ENCODE measurements at places on chromosomes 3 and 15.

- DNase-seq: no peak
These were observed 216.0 kb upstream of the ZBTB20 start for GRCh38 chr3:115363071-115363470.

- no peak for DNase-seq
These were observed 39.5 kb upstream of the ATP2C1 start for GRCh38 chr3:130854208-130854864.

DNA sequence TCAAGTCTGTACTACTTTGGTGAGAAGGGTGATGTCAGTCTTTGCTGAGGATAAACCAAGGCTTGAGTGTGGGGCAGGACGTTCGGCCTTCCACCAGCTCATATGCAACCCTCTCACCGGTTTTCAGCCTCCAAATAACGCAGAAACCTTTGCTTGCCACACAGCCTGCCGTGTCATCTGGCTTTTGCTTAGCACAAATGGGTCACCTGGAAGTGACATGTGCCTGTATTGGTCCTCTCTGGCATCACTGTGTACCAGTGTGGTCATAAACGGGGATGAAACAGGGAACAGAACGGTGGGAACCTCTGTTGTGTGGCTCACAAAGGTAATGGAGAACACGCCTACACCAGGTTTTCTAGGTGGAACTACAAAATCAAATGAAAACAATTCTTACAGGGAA lies 7.1 kb downstream of the POMGNT2 start:
- no peak for DNase-seq

DNA sequence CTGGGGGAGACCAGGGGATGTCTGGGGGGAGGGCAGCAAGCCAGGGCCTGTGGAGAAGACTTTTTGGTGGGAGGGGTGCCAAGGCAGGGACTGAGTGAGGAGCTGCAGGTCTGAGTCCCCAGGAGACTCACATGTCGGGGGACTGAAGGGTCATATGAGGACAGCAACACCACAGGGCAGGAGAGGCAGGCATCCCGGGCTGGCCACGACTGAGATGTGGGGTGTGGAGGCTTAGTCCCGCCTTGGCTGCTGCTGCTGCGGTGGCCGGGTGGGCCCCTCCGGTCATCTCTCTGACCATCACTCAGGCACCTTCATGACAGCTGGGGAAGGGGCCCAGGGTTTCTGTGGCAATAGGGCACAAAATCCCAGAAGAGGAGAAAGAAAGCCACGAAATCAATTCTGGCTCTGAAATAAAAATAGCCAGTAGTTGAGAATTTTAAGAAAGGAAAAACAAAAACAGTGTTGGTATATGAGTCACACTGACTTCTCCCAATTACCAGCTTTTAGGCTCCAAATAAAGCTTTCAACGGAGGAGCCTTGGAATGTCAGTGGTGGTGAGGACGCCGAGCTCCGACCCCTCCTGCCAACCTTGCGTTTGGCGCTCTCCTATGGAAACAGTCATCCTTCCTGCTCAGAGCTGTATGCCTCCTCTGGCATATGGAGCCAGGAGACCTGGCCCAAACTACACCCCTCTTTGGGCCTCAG lies 52.9 kb upstream of the ITGA11 start:
- no peak for DNase-seq

DNA sequence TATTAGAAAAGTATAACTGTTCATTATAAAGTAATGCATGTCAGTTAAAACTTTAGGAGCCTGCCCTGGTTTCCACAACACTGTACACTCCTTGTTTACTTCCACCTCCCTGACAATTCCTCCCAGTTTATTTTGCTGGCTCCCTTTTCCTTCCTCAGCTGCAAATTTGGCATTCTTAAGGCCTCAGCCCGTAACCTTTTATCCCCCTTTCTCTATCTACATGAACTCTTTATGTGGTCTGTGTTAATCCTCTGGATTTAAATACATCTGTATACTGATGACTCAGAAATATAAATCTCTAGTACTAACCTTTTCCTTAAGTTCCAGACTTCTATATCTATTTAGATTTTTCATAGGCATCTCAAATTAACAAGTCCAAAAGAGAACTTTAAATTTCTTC lies 143.6 kb downstream of the OTOL1 start:
- no peak for DNase-seq

GRCh38 chr15:65790694-65791334 lies 1.3 kb downstream of the DENND4A start:
- DNase-seq: no peak

- DNase-seq: no peak
These were observed 46.8 kb downstream of the EOMES start for GRCh38 chr3:27675287-27675686.

Measured in activated naive CD4-positive, alpha-beta T cell treated with anti-CD3 and anti-CD28 coated beads, Interleukin-2, amount 10 ng/mL, durations not matched to agents 7 days and 5 days (primary cell).